Naive B cell (primary cell): ENCODE measurements at places on chromosomes 12 and 14. TPM values are rescaled to one million over a fixed set of nuclear protein-coding genes. Genes with fewer than 3 reads are reported as not detected.

GRCh38 chr14:35051796-35052195 is 5.7 kb downstream of the FAM177A1 start:
- H3K4me3 ChIP-seq: no peak overlapping the region
- H3K4me1 ChIP-seq: peaks cover 3% of the 10 kb centered on the region
- no peak for DNase-seq
- no peaks in the 10 kb centered on the region for H3K27me3 ChIP-seq

DNA sequence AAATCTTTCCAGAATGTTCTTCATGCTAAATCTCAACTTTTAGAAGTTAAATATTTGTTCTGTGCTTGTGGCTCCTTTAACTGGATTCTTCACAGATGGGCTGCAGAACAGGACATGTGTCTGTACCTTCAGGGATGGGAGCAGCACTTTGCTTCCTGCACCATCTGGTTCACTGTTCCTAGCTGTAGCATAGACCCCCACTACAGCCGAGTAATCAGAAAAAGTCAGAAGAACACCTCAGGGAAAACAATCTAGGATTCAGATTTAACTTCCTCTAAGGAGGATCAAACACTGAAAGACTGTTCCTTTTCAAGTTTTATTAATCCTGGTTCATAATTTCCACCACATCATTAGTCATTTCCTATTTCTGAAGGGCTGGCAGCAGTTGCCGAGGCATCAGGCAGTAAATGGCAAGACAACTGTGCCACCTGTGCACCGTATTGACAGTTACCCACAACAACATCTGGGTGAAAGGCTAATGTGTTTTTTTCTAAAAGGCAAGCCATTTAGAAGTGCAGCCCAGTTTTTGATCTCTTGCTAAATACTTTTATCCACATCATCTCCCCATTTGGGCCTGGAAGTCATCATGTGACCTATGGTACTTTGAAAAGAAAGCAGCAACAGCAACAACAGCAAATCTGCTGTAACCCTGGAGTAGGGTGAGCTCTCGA is 212.8 kb upstream of the BMP4 start:
- no peak overlapping the region for H3K4me3 ChIP-seq
- no peak for DNase-seq
- no peaks in the 10 kb centered on the region for H3K4me1 ChIP-seq
- H3K27ac ChIP-seq: no peak overlapping the region

DNA sequence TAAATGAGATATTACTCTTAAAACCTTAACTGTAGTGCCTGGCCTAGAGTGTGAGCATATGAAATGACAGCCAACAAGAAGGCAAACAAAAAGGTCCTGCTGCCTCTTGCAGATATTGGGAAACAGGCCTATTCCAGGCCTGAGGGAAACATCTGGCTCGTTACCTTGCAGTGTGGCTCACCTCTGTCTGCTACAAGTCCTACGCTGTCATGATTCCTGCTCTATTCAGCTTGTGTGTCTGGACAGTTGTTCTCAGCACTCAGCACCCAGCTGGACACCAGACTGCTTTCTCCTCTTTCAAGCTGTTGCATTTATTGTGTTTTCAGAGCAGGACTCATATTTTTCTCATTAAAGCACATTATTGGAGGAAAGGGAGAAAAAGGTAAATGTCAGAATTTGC is 113.5 kb downstream of the TMTC2 start:
- H3K4me1 ChIP-seq: no peaks in the 10 kb centered on the region
- no peaks in the 10 kb centered on the region for H3K27me3 ChIP-seq
- H3K27ac ChIP-seq: no peak overlapping the region
- no peak for DNase-seq
- no peaks in the 10 kb centered on the region for H3K36me3 ChIP-seq

DNA sequence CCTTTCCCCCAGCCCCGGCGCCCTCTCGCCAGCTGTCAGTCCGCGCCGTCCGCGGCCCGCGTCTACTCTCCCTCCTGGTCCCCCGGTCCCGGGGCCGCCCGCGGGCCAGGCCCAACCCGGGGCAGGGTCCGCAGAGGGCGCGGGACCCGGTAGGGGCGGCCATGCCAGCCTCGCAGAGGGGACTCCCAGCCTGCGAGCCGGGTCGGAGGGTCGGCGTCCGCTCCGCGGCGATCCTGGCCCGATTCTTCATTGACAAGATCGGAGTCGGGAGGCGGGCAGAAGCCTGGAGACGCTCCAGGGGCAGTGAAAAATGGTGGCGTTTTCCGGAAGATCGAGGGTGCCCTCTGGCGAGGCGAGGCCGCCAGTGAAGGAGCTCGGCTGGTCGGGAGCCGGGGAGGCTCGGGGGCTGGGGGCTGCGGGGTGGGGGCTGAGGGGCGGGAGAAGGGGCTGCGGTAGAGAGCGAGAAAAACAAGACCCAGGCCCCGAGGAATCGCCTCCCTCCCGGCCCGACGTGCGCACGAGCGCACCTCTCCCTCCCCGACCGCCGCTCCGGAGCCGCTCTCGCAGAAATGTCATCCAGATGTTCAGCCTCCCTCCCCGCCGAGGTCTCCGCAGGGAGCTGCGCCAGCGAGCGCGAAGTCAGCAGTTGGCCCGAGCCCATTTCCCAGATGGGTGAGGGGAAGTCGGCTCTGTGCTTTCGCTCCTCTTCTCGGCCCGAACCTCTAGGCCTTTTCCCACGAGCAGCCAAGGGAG is 647 bp upstream of the TGFB3 start:
- no peaks in the 10 kb centered on the region for H3K36me3 ChIP-seq
- H3K27me3 ChIP-seq: no peaks in the 10 kb centered on the region
- H3K27ac ChIP-seq: no peak overlapping the region
- DNase-seq: peak; percentile 80

DNA sequence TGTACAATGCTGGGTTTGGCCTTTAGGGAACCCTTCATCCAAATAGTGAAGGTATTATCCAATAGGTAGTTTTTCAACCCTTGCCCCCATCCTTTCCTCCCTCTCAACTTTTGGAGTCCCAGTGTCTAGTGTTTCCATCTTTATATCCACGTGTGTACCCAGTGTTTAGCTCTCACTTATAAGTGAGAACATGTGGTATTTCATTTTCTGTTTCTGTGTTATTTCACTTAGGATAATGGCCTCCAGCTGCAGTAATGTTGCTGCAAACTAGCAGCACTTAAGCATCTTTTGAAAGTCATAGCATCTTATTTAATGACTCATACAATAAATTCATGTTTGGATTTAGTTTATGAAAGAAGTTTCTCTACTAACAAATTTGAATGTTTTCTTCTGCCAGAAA is 442.5 kb downstream of the NELL2 start:
- H3K27me3 ChIP-seq: peaks cover 4% of the 10 kb centered on the region
- H3K4me1 ChIP-seq: no peaks in the 10 kb centered on the region
- no peaks in the 10 kb centered on the region for H3K36me3 ChIP-seq
- H3K27ac ChIP-seq: no peak overlapping the region

DNA sequence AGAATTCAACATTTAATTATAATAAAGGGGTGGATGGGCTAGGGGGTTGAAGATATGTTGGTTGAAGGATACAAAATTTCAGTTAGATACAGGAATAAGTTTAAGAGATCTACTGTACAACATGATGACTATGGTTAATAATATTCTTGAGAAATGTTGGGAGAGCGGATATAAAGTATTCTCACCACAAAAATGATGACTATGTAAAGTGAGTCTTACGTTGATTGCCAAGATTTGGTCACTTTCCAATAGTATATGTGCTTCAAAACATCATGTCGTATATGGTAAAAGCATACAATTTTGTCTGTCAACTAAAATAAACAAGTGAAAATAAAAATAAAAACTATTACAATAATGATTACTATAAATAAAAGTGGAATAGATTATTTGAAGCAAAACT is 802.0 kb downstream of the C12orf50 start:
- no peak for DNase-seq
- H3K4me1 ChIP-seq: no peaks in the 10 kb centered on the region
- no peaks in the 10 kb centered on the region for H3K27me3 ChIP-seq
- H3K4me3 ChIP-seq: no peak overlapping the region

GRCh38 chr14:99132821-99133635 is 139.0 kb downstream of the BCL11B start:
- H3K27ac ChIP-seq: peak overlapping the region; percentile 57
- H3K4me3 ChIP-seq: no peak overlapping the region
- H3K4me1 ChIP-seq: peaks cover 3% of the 10 kb centered on the region
- DNase-seq: no peak
- H3K27me3 ChIP-seq: no peaks in the 10 kb centered on the region

GRCh38 chr12:121702944-121703343 is 9.6 kb upstream of the TMEM120B start:
- H3K27ac ChIP-seq: no peak overlapping the region
- H3K27me3 ChIP-seq: no peaks in the 10 kb centered on the region
- no peak for DNase-seq

DNA sequence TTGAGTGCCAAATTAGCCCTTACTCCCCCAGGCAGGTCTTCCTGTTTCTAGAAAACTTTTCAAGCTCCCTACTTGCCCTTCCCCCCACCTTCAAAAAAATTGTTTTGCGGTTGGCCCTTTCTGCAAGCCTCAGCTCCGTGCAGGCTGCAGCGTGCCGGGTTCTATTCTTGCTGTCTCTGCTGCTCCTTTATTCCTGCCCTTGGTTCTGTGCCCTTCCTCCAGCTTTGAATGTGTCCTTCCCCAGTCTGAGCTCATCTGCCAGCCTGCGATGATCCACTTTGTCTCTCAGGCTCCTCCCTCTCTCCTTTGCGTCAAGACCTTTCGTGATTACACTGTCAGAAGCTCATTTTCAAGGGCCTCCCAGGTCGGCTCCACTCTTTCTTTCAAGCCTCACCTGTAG is 98.6 kb downstream of the IRF2BPL start:
- DNase-seq: no peak
- H3K27me3 ChIP-seq: no peaks in the 10 kb centered on the region
- peaks cover 27% of the 10 kb centered on the region for H3K4me1 ChIP-seq
- no peaks in the 10 kb centered on the region for H3K36me3 ChIP-seq
- peak overlapping the region; percentile 44 for H3K4me3 ChIP-seq

DNA sequence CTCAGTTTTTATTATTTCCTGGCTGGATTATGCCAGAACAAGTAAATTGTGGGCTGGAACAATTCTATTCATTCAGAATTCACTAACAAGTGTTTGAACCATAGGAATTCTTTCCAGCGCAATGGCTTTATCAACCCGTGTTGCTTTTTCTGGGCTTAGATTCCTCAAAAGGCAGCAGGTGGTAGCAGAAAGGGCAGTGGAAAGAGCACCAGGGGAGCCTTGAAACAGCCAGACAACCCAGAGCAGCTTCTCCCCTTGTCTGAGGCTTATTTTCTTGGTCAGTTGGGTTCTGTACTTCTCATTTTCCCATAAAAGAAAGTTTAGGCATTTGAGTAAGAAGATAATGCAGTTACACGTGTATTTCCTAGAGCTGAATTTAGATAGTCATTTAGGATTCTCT is 130.7 kb downstream of the OTOGL start:
- H3K36me3 ChIP-seq: no peaks in the 10 kb centered on the region
- H3K4me3 ChIP-seq: no peak overlapping the region
- H3K27ac ChIP-seq: no peak overlapping the region
- no peaks in the 10 kb centered on the region for H3K27me3 ChIP-seq
- no peaks in the 10 kb centered on the region for H3K4me1 ChIP-seq

DNA sequence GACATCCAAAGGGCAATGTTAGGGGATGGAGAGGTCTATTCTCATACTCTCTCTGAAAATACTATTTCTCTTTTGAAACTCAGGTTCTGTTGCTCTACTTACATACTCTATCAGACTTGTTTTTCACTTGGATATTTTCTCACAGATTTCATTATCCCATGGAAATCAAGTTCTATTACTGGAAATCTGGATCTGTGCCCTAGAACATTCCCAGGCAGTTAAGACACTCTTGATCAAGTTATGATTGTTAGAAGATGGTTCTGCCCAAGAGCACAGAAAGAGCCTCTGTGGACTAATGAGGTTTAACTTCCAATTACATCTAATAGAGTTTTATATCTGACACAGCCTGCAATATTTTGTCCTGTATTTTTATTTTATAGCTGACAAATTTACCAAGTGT is 591.0 kb upstream of the ATP2B1 start:
- H3K4me1 ChIP-seq: peaks cover 14% of the 10 kb centered on the region
- no peak for DNase-seq
- H3K27me3 ChIP-seq: no peaks in the 10 kb centered on the region
- H3K4me3 ChIP-seq: no peak overlapping the region
- H3K36me3 ChIP-seq: no peaks in the 10 kb centered on the region

GRCh38 chr12:131499160-131499863 is 211.6 kb upstream of the SFSWAP start:
- peaks cover 9% of the 10 kb centered on the region for H3K27me3 ChIP-seq
- H3K4me1 ChIP-seq: no peaks in the 10 kb centered on the region
- no peak for DNase-seq
- H3K4me3 ChIP-seq: no peak overlapping the region

DNA sequence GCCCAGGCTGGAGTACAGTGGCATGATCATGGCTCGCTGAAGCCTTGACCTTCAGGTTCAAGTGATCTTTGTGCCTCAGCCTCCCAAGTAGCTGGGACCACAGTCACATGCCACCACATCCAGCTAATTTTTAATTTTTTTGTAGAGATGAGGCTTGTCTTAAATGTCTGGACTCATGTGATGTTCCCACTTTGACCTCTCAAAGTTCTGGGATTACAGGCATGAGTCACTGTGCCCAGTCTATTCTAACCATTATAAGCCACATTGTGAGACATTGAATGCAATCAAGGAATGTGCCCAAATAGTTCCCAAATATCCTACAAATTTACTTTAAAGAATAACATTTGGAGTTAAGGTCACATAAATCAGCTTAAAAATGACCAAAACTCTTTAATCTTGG is 130.7 kb upstream of the ARID2 start:
- no peak overlapping the region for H3K4me3 ChIP-seq
- no peak overlapping the region for H3K27ac ChIP-seq
- DNase-seq: no peak
- no peaks in the 10 kb centered on the region for H3K36me3 ChIP-seq
- H3K27me3 ChIP-seq: peaks cover 17% of the 10 kb centered on the region

GRCh38 chr14:62696331-62696924 is 348.8 kb downstream of the KCNH5 start:
- no peaks in the 10 kb centered on the region for H3K36me3 ChIP-seq
- no peaks in the 10 kb centered on the region for H3K27me3 ChIP-seq
- H3K27ac ChIP-seq: no peak overlapping the region
- no peaks in the 10 kb centered on the region for H3K4me1 ChIP-seq

- no peaks in the 10 kb centered on the region for H3K27me3 ChIP-seq
- H3K4me1 ChIP-seq: peaks cover 20% of the 10 kb centered on the region
- H3K4me3 ChIP-seq: no peak overlapping the region
- peak; percentile 5 for DNase-seq
- peaks cover 24% of the 10 kb centered on the region for H3K36me3 ChIP-seq
- no peak overlapping the region for H3K27ac ChIP-seq
These were observed 41.3 kb upstream of the SYCP3 start for GRCh38 chr12:101780599-101780998.

GRCh38 chr12:131895640-131896079 is 1.2 kb downstream of the ULK1 start:
- H3K27ac ChIP-seq: peak overlapping the region; percentile 95
- H3K4me3 ChIP-seq: peak overlapping the region; percentile 82
- DNase-seq: no peak
- no peaks in the 10 kb centered on the region for H3K27me3 ChIP-seq
- no peaks in the 10 kb centered on the region for H3K36me3 ChIP-seq

- no peaks in the 10 kb centered on the region for H3K27me3 ChIP-seq
- no peaks in the 10 kb centered on the region for H3K4me1 ChIP-seq
- no peak overlapping the region for H3K27ac ChIP-seq
- no peaks in the 10 kb centered on the region for H3K36me3 ChIP-seq
These were observed 145.4 kb downstream of the TPH2 start for GRCh38 chr12:72084061-72084460.

LHX5 gene
- not detected for polyA plus RNA-seq

DNAI7 gene
- not detected for polyA plus RNA-seq

TPPP2 gene
- not detected for polyA plus RNA-seq

A2ML1 gene
- not detected for polyA plus RNA-seq

MAPK1IP1L gene
- polyA plus RNA-seq: 118 TPM

ENDOU gene
- polyA plus RNA-seq: not detected

TAMALIN gene
- 10.1 TPM for polyA plus RNA-seq

ACOT6 gene
- not detected for polyA plus RNA-seq
